SK-MEL-5 (cell line): ENCODE measurements at places on chromosomes 12 and 14.

DNA sequence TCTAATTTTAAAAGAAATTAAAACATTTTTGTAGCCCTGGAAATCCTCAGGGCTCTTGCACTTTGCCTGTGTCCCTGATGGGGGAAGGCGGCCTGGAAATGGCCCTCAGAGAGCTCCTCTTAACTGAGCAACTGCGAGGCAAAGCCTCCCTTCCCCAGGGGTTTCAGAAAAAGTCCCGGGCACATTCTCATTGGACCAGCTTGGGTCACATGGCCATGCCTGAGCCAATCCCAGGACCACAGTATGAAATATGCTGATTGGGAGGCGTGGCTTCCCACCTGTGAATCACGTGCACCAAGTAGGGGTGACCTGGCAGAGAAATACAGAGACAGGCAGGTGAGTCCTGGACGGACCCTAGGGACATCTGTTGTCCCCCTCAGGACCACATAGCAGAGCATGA is 90.4 kb upstream of the SFSWAP start:
- DNase-seq: no peak

DNA sequence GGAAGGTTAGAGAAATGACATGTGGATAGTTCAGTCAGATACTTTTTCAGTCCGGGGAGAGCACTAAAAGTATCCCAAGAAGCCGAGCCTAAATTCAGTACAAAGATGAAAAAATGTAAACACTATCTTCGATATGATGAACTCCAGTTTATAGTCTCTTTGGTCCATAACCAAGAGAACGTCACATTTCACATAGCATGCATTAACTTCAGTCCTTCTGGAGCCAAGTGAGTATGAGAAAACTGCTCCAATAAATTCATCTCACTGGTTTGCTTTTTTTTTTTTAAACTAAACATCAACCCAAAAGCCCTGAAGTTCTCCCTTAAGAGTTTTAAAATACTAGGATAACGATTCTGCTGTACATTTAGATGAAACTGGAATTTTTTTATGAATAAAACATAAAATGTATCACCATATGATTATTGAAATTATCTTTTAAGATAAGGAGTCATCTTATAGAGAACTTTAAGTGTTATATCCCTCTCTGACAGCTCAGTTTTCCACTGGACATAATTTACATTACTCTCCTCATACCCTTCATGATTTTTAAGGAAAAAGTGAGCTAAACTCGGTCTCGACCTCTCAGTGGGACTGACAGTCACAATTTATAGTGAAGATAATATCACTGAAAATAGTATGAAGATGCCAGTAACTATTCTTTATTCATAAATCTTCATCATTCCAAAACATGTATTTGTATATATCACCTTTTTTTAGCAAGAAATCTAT is 841.5 kb upstream of the FLRT2 start:
- DNase-seq: no peak

DNA sequence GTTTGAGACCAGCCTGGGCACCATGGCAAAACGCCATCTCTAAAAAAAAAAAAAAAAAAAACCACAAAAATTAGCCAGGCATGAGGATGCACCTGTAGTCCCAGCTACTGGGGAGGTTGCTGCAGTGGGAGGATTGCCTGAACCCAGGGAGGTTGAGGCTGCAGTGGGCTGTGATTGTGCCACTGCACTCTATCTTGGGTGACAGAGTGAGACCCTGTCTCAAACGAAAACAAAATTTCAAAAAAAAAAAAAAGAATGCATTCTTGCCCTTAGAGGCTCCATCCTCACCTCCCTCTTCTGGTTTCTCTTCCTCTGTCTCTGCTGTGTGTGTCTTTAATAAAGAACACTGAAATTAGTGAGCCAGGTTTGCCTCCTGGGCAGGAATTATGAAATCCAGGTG is 107.8 kb downstream of the VCPKMT start:
- DNase-seq: no peak

- peak; percentile 69 for DNase-seq
Observed at GRCh38 chr12:69966409-69966808, 141.4 kb downstream of the MYRFL start.

- no peak for DNase-seq
Observed at GRCh38 chr14:24925771-24926374, 124.1 kb downstream of the STXBP6 start.

- DNase-seq: no peak
Observed at GRCh38 chr14:26289891-26290486, 307.8 kb downstream of the NOVA1 start.

DNA sequence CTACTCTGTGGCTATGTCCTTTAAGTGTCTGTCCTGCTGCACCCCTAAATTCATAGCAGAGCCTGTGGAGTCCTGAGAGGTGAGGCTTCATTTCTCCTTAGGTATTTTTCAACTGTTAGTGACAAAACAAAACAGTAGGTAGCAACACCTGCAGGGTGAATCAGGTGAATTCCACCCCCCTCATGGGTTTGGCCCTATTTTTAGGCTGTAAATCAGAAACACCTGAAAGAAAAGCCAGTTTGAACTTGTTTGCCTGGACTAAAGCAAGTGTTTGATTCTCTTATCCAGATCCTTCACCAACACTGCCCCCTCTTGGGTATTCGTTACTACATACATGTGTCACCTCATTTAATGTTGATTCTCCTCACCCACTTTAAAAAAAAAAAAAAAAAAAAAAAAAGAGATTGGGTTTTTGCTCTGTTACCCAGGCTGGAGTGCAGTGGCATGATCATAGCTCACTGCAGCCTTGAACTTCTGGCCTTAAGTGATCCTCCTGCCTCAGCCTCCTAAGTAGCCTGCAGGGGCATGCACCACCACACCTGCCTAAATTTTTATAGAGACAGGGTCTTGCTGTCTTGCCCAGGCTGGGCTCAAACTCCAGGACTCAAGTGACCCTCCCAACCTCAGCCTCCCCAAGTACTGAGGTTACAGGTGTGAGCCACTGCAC is 10.3 kb downstream of the TBPL2 start:
- DNase-seq: peak; percentile 78

- no peak for DNase-seq
Observed at GRCh38 chr12:55720071-55720564, at the start of gene RDH5. TSS of gene RDH5 (plus strand) at chr12:55720393. CDS start at chr12:55721185, 792 bp downstream.

GRCh38 chr14:78498062-78498595 is 328.0 kb downstream of the NRXN3 start:
- DNase-seq: no peak
